Activated gamma-delta T cell treated with Interleukin-2 at 50 U/mL for 16 hours (primary cell): ENCODE measurements at places on chromosomes 3 and 15.

GRCh38 chr15:34701536-34701935 is 53.3 kb downstream of the GJD2 start:
- DNase-seq, result no peak

- no peak for DNase-seq
Observed at GRCh38 chr15:43516801-43517353, 531 bp upstream of the MAP1A start.

GRCh38 chr3:195111319-195111705 is 159.6 kb downstream of the XXYLT1 start:
- DNase-seq, result no peak

GRCh38 chr3:153138276-153139210 is 23.5 kb upstream of the RAP2B start:
- no peak for DNase-seq

- DNase-seq, result no peak
Observed at GRCh38 chr3:160779040-160779439, 23.0 kb downstream of the PPM1L start.

DNA sequence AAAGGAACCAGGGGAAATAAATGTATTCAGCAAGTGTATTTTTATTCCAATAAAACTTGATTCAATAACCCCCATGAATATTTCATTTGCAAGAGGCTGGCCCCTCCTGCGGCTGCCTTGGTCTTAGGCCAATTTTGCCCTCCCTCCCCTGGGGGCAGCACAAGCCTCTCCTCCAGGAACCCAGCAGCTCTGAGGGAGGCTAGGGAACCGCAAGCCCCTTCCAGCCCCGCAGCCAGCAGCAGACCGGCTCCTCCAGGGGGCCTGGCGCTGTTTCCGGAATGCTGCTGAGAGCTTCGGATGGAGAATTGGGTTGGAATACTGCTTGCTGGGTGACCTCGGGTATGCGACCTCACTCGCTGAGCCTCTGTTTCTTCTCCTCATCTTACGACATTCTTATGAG is 150.1 kb downstream of the RAB11A start:
- DNase-seq, result no peak

GRCh38 chr15:67670647-67671305 is 128.3 kb downstream of the MAP2K5 start:
- no peak for DNase-seq

GRCh38 chr15:70091726-70092463 is 5.8 kb downstream of the TLE3 start:
- DNase-seq, result no peak

DNA sequence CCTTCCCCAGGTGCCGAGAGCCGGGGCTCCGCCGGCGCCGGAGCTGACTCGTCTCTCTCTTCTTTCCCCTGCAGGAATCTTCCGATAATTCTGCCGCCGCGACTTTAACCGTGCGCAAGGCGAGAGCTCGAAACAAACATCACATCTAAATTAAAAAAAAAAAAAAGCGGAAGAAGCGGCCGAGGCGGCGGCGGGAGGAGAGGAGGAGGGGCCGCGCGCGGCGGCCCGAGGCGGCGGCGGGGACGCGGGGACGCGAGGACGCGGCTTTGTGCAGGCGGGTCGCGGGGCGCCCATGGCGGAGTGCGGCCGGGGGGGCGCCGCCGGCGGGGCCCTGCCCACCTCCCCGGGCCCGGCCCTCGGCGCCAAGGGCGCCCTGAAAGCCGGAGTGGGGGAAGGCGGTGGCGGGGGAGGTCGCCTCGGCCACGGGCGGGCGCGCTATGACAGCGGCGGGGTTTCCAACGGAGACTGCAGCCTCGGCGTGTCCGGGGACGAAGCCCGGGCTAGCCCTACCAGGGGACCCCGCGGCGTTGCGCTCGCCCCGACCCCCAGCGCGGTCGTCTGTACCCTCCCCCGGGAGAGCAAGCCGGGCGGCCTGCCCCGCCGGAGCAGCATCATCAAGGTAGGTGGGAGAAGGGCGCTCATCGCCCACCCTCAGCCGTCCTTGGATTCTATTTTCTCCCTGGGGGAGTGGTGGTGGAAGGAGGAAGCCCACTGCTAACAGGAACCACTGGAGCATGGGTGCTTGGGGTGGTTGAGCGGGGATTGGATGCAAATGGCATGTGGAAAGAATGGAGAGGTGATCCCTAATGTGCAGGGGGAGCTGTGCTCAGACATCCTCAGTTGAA is at the start of gene PLCL2:
TSS of gene PLCL2 (plus strand) at position 208 of the 845 bp plus-strand sequence. CDS start at position 293, 85 bp downstream.
- DNase-seq, result peak; percentile 62

DNA sequence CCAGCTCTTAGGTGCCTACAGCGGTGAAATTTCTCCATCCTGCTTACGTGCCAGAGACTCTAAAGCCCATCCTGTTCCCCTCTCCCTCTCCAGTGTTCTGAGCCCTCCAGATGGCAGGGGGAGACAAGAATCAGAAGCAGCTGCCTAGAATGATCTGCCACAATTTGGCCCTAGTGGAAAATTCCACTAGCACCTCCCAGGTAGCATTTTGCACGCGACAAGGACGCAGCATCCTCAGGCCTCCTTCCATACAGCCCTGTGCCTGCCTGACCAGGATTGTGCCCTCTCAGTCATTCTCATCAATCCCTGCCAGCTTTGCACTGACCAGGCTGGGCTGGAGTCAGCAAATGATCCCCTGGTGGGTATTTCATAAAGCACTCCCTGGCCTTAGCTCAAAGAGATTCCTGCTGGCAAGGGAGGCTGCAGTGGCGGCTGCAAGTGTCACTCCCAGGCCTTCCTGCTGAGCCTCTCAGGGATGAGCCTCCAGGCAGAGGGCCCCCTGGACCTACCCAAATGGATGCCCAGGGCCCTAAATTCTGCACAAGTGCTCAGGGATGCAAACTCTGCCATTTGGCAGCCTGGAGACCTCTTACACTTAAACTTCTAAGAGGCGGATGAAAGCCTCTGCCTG is 130.2 kb upstream of the ATP2B2 start:
- DNase-seq, result no peak

DNA sequence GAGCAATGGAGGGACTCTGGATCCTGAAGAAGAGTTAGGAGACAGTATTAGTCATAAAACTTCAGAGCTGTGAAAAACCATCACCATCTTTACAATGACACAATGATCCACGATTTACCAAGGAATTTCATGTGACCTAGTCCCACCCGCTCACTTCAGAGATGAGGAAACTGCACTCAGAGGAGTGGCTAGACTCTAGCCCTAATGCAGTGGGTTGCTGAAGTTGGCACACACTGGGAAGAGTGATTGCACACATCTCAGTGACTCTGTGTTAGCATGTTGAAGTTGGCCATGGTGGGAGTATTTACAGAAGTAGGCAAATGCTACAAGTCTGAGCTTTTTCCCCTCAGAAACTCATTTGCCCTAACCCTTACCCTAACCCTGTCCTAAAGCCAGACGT is 35.2 kb upstream of the SPATA12 start:
- DNase-seq, result no peak

GRCh38 chr3:189787632-189788031 is 156.4 kb downstream of the TP63 start:
- no peak for DNase-seq

GRCh38 chr3:37825744-37826400 is 35.8 kb upstream of the CTDSPL start:
- no peak for DNase-seq

DNA sequence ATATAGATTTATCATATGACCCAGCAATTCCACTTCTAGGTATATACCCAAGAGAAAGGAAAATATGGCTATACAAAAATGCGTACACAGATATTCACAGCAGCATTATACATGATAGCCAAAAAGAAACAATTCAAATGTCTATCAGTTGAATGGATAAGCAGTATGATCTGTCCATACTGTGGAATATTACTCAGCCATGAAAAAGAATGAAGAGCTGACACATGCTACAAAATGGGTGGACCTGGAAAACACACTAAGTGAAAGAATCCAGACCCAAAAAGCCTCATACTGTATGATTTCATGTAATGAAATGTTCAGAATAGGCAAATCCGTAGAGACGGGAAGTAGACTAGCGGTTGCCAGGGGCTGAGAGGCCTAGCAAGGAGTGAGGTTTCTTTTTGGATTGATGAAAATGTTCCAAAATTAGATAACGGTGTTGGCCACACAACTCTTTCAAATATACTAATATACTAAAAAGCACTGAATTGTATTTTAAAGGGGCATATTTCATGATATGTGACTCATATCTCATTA is 33.4 kb downstream of the FGD5 start:
- DNase-seq, result no peak

- DNase-seq, result no peak
Observed at GRCh38 chr15:88804257-88804656, 1.0 kb downstream of the ACAN start.

DNA sequence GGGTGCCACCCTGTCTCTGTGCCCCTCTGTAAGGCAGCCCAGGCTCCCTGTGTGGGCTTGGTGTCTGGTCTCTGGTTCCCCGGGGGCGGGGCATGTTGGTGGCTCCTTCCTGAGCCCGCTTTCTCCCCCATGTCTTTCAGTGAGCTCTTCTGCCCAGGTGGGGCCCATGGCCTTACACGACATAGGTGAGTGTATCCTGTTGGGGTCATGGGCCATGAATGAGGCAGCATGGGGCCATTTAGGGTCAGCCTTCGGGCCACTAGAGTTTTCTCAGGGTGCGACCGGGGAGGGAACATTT is 195.1 kb downstream of the UBE3A start:
- no peak for DNase-seq

DNA sequence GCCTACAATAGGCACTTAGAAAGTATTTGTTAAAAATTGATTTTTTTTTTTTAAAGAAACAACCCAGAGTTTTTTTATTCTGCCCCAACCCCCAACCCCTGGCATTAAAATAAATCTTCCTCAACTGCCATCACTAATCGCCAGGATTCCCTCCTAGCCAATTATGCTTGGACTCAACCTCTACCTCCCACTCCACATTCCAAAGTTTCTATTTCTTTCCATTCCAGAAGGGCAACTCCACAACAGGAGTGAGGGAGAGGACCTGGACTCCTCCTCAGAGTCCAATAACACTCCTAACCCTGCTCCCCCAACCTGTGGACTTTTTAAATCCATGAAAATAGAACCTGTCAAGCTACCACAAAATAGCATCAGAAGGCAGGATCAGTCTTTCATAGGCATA is 99.4 kb downstream of the ADAMTS9 start:
- DNase-seq, result no peak

DNA sequence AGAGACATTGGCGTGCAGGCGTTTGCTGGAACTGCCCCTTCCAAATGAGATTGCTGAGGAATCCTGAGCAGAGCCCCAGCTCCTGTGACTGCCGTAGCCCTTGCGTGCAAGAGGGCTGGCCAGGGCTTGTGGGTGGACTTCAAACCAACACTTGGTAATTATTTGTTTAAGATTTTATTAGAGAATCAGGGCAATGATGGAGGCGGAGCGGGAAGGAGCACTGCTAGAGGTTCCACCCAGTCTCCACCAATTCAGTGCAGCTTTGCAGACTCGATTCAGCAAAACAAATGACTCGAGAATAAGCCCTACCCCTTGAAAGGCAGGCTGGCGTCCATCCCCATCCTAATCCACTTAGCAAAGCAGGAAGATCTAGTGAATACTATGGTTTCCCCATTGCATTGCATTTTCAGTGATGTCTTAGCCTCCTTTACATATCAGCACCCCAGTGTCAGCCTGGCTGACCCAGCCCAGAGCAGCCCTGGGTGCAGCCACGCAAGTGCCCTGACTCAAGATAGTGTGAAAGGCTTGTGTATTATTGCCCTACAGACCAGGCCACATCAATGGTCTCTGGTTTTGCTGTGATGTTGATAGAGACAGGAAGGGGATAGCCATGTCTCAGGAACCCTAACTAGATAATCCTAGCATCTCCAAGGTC is 26.0 kb downstream of the GLDN start:
- no peak for DNase-seq
